ENCODE measurements at places on chromosomes 16 and 17.

- DNase-seq: no peak
Observed at GRCh38 chr17:18920911-18921441, 31.0 kb upstream of the SLC5A10 start.

- DNase-seq: no peak
Observed at GRCh38 chr17:66602659-66603384, 232.1 kb upstream of the CACNG5 start.

- no peak for DNase-seq
Observed at GRCh38 chr16:71249399-71249798, 18.9 kb upstream of the HYDIN start.

DNA sequence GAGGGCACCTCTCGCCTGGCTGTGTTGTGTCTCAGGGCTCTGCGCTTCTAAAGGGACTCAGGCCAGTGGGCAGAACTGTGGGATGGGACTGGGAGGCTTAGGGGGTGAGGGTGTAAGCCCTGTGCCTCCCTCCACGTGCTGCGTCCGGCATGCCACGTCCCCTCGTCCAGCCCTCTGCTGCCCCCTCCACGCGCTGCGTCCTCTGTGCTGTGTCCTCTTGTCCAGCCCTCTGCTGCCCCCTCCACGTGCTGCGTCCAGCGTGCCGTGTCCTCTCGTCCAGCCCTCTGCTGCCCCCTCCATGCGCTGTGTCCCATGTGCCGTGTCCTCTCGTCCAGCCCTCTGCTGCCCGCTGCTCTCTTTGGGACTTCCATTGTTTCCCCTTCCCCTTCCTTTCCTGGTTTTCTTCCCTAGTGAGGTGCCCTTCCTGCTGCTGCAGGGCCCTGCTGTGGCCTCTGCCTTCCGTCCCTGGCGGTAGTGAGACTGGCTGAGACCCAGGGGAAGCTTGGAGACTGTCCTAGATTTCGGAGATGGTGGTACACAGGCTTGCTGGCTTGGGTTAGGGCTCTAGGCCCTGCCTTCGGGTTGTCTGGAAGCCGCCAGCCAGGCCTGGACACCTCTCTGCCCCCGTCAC, 6.4 kb upstream of the ZNF750 start:
- DNase-seq: no peak

DNA sequence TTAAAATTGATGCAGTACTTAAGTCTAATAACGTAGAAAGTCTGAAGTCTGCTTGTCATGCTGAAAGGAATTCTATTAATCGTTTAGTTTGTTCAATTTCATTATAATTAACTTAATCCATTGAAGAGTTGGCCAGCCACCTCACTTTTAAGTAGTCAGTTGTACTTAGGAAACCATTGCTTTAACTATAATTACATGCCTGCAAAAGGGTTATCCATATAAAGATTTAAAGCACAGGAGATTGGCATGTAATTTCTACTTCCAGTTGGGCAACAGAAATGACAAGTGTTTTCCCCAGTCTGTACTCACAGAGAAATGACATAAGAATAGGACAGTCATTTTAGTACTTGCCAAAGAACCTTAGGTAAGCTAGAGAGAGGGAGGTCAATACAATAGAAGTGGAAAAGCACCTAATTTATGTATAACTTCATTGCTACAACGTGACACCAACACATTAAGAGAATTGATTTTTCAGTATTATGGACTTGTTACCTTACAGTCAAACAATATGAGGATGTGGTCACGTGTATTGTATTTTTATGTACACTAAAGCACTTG, 3.7 kb upstream of the USP32 start:
- no peak for DNase-seq

DNA sequence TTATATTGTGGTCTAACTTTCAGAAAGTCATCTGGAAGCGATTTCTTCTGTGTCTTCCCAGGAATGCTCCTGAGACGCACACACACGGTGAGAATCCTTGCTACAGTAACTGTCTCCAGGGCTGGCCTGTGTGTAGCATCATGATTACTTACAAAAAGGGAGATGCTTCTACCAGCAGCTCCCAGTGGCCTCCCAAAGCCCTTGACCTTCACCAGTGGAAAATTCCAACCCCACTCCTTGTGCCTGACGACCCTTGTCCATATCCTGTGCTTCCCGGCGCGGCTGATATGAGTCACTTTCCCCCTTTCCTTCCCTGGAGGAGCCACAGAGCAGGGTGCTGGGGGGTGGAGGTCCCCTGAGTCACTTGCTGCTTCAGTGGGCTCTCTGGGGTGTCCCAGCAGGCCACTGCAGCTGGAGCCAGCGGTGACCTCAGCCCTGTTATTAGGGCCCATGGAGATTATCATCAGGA, 22.1 kb upstream of the NAT9 start:
- DNase-seq: no peak

DNA sequence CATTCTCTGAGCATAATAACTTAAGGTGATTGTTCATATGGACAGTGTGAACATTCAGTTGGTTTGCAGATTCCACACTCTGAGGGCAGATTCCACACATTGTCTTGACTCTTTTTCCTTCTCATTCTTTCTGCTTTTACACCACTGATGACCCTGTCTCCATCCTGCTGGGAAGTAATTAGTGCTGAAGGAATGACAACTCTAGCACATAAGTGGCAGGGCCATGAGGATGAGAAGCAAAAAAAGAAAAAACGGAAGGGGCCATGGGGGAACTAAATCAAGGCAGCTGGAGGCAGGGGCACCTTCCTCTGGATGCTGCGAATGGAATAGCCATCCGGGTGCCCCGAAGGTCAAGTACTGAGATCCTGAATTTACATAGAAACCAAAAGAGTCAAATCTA, 944.0 kb downstream of the KCNJ2 start:
- DNase-seq: no peak

- no peak for DNase-seq
Observed at GRCh38 chr17:31389657-31390381, 1.7 kb upstream of the RAB11FIP4 start.

DNA sequence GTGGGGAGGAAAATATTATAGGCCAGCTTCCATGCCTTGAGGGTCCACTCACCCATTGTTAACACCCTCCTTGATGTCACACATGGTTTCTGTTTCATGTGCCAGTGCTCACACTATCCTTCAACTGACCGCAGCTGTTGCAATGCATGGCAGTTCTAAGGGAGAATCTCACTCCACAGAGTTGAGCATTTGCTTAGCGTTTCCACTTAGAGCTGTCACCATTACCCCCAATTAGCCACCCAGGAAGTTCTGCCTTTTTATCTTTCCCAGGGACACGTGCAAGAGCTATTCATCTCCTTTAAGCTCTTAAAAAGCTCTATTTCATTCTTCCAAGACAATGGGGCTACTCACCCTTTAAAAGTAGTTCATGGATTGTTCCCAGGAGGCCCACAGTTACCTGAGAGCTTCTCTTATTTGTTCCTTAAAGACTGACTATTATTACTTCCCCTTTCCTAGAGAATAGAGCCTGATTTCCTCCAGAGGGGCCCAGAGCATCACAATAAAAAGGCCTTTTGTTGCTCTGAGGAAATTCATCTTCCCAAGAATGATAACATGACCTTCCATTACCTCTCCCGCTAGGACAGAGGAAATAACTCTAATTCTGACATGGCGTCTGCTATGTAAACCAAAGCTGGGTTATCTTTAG, 126.8 kb downstream of the CACNG3 start:
- DNase-seq: peak; percentile 41

DNA sequence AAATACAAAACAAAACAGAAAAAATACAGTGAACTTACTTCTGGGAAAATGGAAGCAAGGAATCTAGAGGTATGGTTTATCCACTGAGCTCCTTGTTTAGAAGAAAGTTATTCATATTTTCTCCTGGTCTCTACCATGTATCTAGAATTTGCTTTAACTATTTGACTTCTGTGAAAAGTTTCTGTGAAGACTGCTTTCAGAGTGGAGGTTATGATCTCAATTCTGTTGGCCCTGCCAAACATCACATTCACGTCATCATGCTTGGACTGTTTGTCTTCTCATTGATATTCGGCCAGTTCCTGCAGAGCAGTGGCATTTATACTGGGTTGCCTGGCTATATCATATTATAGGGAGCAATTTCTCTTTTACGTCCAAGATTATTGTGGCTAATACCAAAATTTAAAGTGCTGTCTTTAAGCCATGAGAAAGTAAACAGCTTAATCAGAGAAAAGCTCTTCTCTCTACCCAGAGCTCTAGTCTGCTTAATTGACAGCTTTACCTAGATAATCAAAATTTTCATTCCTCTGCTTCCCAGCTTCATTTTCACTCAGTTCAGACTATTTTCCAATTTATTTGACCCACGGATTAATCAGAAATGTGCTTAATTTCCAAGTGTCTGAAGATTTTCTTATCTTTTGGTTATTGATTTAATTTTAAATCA, at the start of gene ABCA8:
Gene ABCA8, minus strand, starts transcription at position 212 of the 661 bp plus-strand sequence. CDS start 13,358 bp downstream, outside the sequence.
- no peak for DNase-seq

DNA sequence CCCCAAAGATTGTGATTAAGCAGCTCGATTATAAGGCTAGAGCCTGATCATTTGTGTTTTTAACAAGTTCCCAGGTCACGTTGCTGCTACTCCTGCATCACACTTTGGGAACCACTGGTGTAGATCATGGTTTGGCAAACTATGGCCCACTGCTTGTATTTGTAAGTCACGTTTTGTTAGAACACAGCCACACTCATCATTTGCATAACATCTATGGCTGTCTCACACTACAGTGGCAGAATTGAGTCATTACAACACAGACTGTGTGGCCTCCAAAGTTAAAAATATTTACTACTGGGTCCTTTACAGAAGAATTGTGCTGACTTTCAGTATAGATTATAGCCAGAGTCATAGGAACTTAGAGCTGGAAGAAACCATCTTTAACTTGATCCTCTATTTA, 515.3 kb upstream of the PSMD7 start:
- no peak for DNase-seq

DNA sequence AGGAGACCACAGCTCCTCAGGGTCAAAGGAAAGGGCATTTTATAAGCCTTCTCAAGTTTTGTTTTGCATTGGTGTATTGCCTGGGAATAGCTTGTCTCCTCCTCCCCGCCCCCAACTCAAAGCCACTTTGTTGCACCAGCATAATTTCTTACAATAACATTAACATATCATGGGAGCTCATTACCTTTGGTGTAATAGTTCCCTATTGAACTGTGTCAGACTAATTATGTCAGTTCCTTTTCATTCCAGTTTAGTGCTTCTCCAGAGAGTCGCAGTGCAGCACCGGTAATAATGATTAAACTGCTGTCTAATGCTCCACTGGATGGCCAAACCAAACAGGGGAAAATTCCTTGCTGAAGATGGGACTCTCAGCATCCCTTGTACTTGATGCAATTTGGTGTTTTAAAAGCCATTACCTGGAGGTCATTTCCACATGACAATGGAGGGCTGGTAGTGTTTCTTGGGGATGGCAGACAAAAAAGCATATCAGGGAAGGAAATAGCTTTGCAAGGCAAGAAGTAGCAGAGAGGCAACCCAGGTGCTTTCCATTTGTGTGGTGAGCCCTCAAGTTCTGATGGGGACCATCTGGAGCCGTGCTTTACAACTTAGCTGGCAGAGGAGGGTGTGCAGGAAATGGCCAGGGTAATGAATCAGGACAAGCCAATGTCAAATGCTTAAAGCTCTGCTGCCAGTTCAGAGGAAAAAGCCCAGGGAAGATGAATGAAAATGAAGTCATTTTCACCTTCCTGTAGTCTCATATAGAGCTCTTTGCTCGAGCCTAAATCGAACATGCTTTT, 91.5 kb upstream of the NLRP1 start:
- DNase-seq: no peak

All from NK-92 treated with Interleukin-12 subunit alpha and Interleukin-12 subunit beta, amount 100 ng/mL, for 24 hours (cell line).